Ecto neural progenitor cell (in vitro differentiated cells): ENCODE measurements at places on chromosomes 3 and 15.

DNA sequence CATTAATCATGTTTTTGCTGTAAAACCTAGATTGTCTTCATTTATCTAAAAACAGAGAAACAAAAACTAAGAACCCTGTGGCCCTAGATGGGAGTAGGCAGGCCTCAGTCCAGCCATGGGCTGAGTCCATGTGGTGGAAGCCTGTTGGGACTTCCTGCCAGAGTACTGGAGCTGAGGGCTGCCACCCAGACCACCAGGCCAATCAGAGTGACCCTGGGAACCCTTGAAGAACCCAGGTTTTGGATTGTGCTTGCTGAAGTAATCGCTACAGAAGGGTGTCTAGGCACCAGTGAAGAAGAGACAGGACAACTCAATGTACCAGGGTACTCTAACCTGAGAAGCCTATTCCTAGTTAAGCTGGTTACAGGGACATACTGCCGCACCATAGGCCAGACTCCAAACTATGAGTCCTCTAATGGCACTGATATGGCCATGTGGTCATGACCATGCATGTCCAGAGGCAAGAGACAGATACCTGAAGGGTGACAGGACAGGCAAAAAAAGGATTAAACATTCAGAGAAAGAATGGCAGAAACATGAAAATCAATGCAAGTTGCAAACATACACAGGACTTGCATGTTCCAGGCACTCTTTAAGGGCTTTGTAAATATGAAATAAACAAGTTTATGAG, 12.9 kb downstream of the CSRNP1 start:
- DNase-seq = no peak

- no peak for DNase-seq
Measured at GRCh38 chr3:107523289-107523538, 452 bp downstream of the BBX start.

DNA sequence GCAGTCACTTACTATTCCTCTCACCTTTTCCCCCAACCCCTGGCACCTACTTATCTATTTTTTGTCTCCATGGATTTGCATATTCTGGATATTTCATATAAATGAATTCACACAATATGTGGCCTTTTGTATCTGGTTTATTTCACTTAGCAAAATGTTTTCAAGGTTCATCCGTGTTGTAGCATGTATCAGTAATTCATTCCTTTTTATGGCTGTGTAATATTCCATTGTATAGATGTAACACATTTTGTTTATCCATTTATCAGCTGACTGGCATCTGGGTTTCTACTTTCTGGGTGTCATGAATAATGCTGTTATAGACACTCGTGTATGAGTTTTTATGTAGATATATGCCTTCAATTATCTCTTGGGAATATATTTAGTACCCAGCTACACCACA, 5.8 kb downstream of the MNS1 start:
- DNase-seq = no peak

GRCh38 chr3:184633237-184633579, 71.6 kb downstream of the EPHB3 start:
- peak; percentile 83 for DNase-seq

- no peak for DNase-seq
Measured at GRCh38 chr3:161310649-161311423, 60.5 kb downstream of the SPTSSB start.

- no peak for DNase-seq
Measured at GRCh38 chr15:83278191-83278590, 6.3 kb downstream of the BNC1 start.

DNA sequence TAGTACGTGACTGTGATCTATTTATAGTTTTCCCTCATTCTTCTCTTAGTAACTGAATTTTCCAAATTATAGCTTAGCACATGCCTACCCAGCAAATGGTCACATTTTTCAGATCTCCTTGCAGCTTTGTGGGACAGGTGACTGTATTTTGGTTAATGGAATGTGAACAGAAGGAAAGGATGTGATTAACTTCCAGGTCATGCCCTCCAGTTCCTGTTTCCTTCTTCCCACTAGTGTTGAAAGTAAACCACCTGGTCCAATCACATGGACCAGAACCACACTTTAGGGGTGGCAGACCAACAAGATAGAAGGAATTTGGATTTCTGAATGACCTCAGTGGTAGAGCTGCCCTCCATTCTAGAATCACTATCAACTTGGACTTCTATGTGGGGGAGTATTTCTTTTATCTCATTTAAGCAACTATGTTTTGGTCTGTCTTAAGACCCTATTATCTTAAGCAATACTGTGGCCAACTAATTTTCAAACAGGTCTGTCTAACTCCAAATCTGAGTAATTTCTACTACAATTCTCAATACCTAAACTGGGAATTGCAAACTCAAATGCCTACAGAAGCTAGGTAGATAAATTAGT, 76.0 kb upstream of the TSC22D2 start:
- no peak for DNase-seq

DNA sequence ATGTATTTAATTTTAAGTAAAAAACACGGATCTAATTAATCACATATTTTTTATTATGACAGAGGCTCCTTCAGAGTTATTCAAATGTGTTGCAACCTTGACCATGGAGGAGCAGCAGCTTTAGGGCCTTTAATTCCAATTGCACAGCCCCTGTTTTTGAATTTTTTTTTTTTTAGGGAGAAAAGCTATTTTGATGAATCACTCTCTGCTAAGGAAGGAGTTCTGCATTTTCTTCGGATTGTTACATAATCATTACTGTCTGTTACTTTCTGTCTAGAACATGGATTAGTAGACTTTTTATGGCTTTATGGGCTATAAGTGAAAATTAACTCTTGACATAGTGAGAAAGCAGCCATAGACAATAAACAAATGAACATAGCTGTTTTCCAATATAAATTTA, 90.8 kb downstream of the MCTP2 start:
- no peak for DNase-seq

- peak; percentile 8 for DNase-seq
Measured at GRCh38 chr3:183489455-183490210, 61.2 kb upstream of the MCF2L2 start.

DNA sequence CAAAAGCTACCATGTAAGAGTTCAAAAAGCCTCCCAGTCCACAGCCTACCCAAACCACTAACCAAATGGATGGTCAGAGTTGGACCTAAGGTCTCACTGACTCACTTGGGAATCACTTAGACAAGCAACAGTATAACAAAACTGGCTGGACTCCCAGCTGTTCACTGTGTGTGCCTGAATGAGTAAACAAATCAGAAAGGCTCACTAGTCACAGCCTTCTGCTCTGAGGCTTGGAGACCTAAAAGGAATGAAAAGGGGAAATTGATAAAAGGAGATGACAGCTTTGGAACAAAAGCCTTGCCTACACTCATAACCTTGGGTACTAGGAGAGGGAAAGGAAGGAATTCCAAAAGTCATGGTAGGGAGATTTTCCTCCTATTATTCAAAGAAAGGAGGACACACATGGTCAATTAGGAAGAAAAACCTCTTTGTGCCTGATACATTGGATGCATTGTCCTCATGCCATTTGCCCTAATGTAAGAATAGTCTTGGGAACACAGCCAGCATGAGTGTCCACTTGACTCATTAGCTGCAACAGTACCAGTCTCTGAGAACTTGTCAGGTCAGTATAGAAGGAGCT, 92.3 kb downstream of the FRMD5 start:
- DNase-seq = no peak

DNA sequence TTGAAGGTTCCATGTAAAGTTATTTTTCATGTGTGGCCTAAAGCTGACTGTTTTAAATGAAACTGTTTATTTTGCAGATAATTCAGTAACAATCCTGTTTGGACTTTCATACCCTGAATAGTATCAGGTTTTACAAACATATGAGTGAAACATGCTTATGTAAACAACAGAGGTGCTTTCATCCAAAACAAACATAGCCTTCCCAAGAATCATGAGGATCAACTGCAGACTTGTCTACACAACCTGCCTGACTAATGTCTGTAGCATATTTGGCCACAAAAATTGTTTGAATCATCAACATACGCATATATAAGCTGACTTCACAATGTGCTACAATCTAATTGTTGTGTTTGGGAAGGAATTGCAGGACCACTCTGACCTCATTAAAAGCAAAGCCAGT, 190.4 kb downstream of the DIPK2A start:
- no peak for DNase-seq

- no peak for DNase-seq
Measured at GRCh38 chr3:16411441-16411840, 102.1 kb downstream of the RFTN1 start.

- DNase-seq = no peak
Measured at GRCh38 chr3:51681453-51681852, 10.4 kb downstream of the TEX264 start.

- DNase-seq = no peak
Measured at GRCh38 chr15:38849046-38849445, 284.4 kb upstream of the RASGRP1 start.

DNA sequence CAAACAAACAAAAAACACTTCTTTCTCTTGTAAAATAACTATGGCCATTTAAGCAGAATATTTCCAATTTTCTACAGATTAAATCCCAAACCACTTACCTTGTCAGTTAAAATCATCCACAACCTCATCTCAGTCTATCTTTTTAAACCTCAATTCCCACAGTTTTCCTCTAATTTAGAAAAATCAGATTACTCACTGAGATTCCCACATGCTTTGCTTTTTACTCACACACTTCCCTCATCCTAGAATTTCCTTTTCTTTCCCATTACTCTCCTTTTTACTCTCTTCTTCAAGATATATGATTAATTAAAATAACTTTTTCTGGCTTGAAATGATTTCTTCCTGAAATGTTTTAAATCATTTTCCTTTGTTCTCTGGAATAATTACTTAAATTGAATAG, 790.7 kb downstream of the ROBO1 start:
- DNase-seq = no peak

GRCh38 chr15:92839696-92840095, 60.4 kb upstream of the CHD2 start:
- DNase-seq = no peak
